ENCODE measurements at places on chromosomes 3 and 15. TPM values are rescaled to one million over a fixed set of nuclear protein-coding genes. Genes with fewer than 3 reads are reported as not detected.

IGSF11 gene
- 3.2 TPM for total RNA-seq

DUOX2 gene
- 1.1 TPM for total RNA-seq

KLF15 gene
- 37.2 TPM for total RNA-seq

MTFMT gene
- total RNA-seq = 3.3 TPM

TMEM266 gene
- total RNA-seq = 3.3 TPM

LTK gene
- 0.28 TPM for total RNA-seq

CCK gene
- 0.22 TPM for total RNA-seq
